ENCODE measurements at places on chromosomes 13 and 19.

- DNase-seq: no peak
Observed at GRCh38 chr19:46066471-46066870, 25.7 kb upstream of the IGFL4 start.

- DNase-seq: no peak
Observed at GRCh38 chr19:4388337-4389063, 11.8 kb downstream of the SH3GL1 start.

GRCh38 chr19:30293051-30293785 is 79.0 kb upstream of the ZNF536 start:
- no peak for DNase-seq

- no peak for DNase-seq
Observed at GRCh38 chr19:1836458-1837221, 11.6 kb downstream of the REXO1 start.

- no peak for DNase-seq
Observed at GRCh38 chr19:19140476-19140875, 2.2 kb upstream of the TMEM161A start.

DNA sequence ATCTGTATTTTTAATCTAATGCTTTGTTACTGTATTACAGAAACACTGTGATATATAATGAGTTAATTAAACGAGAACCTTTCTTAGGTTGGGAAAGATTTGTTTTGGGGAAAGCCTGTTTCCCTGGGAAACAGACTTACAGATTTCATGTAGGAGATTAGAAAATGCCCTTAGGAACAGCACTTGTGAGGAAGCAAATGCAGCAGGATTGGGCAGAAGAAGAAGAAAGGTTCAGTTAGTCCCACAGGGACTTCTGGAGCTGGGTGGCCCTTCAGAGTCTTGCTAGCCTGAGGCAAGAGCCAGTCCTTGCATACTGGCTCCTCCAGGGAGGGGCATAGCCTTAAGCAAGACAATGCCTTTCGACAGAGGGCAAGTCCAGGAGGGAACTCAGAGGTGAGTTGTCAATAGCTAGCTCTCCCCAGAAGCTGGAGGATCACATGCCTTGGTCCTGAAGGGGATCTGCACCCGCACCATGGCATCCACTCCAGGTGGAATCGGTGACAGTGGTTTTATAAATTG is 36.8 kb downstream of the N4BP2L1 start:
- DNase-seq: no peak

- DNase-seq: no peak
Observed at GRCh38 chr13:86976521-86977324, 694.4 kb upstream of the SLITRK5 start.

DNA sequence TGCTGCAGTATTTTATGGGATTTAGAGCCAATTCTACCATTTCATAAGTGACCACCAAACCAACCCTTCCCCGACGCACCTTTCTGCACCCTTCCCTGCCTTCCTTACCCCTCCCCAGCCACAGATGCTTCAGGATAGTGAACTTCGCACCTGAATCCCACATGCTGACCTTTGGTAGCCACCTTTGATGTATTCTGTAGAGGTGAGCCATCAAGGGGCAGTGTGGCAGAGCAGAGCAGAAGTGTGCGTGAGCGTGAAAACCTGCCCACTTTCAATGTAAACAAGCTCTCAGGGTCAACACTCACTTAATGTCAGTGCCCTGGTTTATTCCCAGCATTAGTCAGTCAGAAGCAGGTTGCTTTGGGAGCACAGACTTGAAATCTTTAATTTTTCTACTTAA is 107.7 kb downstream of the FRY start:
- no peak for DNase-seq

GRCh38 chr13:114067381-114067885 is 65.0 kb downstream of the RASA3 start:
- DNase-seq: no peak

DNA sequence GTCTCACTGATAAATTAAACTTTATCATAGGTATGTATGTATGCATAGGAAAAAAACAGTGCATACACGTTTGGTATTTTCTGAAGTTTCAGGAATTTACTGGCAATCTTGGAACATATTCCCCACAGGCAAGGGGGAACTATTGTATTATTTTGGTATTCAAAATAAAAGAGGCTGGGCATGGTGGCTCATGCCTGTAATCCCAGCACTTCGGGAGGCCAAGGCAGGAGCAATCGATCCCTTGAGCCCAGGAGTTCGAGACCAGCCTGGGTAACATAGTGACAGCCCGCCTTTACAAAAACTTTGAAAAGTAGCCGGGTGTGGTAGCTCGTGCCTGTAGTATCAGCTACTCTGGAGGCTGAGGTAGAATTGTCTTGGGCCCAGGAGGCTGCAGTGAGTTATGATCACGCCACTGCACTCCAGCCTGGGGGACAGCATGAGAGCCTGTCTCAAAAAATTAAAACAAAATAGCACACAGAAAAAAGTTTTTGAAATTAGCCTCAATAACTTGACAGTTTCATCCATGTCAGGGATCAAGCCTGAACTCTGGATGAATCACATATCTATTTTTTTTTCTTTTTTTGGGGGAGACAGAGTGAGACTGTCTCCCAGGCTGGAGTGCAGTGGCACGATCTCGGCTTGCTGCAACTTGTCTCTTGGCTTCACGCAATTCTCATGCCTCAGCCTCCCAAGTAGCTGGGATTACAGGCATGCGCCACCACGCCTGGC is 29.1 kb upstream of the HOMER3 start:
- no peak for DNase-seq

DNA sequence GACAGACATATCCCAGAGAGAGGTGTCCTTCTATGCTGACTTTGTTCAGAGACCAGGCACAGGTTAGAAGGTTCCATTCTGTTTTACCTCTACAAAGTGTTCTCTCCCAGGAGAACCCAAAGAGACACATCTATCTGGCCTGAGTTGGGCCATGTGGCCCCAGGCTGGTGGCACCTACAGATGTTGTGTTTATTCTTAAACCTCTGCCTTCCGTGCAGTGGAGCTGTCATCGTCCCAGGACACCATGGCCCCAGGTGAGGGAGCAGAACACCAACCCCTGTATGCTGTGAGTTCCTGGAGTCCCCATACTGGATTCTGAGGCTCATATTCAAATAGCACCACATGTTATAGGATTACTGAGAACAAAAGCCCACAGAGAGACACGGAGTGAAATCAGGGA is 3.9 kb downstream of the KIR3DL3 start:
- no peak for DNase-seq

DNA sequence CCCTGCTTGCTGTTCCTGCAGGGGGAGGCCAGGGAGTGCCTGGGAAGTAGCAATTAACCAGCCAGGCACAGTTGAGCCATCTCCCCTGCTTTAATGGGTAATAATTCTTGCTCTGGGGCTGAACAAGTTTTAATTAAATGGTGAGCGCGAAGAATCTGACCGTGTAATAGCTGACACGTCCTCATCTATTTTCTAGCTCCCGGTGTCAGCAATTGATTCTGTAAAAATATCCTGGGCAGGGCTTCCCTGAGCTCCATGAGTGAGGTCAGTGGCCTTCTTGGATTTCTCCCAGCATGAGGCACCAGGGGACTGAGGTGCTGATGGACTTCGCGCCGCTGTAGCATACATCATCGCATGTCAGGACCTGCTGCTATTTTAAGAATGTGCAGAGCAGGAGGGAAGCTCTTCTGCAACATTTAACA is 26.9 kb downstream of the SIPA1L3 start:
- DNase-seq: no peak

GRCh38 chr13:41897126-41897525 is 63.8 kb downstream of the VWA8 start:
- no peak for DNase-seq
